ENCODE measurements at places on chromosomes 5 and 9. TPM values are rescaled to one million over a fixed set of nuclear protein-coding genes. Genes with fewer than 3 reads are reported as not detected.

The CTNND2 gene
- not detected for polyA plus RNA-seq

The KIAA1191 gene
- polyA plus RNA-seq: 43.1 TPM

The POLK gene
- polyA plus RNA-seq: 16.7 TPM

The HTR4 gene
- not detected for polyA plus RNA-seq

DNA sequence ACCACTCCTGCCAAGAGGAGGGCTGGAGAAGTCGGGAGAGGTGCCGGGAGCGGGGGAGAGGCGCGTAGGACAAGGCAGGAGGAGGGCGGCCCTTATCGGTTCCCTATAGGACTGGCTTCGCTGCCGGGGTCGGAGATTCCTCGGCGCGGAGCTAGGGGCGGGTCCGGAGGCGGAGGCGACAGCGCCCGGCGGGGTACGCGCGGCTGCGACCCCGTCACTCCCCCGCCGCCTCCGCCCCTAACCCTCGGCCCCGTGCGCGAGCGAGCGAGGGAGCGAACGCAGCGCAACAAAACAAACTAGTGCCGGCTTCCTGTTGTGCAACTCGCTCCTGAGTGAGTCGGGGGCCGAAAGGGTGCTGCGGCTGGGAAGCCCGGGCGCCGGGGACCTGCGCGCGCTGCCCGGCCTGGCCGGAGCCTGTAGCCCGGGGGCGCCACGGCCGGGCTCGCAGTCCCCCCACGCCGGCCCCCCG, 2.0 kb downstream of the GLIS3 start:
- peak; percentile 52 for DNase-seq

GRCh38 chr9:127557466-127557869, 54.6 kb upstream of the STXBP1 start:
- DNase-seq: no peak

DNA sequence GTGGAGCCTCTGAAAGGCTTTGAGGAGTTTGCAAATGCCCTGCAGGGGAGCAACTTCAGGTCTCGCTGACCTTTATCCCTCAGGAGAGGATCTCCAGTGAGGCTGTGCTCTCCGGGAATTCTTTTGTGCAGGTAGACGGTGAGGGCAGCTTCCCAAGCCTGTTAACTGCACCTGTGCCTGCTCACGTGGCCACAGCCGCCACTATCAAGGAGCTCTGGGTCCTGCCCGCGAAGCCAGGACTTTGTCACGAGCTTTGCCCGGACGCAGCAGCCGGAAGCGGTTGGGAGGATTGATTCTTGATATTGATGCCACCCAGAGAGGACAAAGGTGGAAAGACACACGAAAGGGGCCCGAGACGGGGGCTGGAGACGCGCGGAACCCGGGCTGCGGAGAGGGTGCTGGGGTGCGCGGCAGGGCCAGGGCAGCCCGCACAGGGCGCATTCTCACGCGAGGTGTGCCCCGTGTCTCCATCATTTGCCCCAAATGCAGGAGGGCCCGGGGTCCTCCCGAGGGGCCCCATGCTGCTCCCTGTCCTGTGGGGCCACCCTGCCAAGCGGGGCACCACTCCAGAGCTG, 18.2 kb downstream of the SLC9A3 start:
- DNase-seq: no peak

DNA sequence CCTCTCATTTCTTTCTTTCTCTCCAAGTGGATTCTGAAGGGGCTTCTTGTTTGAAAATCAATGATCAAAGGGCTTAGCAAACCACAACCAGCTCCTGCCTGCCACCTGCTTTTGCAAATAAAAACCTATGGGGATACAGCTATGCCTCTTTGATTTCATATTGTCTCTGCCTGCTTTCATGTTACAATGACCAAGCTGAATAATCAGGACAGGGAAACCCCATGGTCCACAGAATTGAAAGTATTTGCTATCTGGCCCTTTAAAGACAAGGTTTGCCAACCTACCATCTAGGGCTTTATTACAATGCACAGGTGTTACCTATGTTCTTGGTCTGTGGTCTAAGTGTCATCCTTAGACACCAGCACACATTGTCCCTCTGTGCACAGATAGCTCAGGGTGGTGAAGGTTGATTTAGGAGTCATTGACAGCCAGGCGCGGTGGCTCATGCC, 28.8 kb upstream of the PLIN2 start:
- peak; percentile 7 for DNase-seq

GRCh38 chr9:2125906-2126305, 110.8 kb downstream of the SMARCA2 start:
- DNase-seq: no peak

GRCh38 chr5:114297915-114298314, 64.0 kb upstream of the KCNN2 start:
- DNase-seq: no peak

- DNase-seq: no peak
Observed at GRCh38 chr9:76701441-76702039, 62.7 kb upstream of the PCA3 start.

DNA sequence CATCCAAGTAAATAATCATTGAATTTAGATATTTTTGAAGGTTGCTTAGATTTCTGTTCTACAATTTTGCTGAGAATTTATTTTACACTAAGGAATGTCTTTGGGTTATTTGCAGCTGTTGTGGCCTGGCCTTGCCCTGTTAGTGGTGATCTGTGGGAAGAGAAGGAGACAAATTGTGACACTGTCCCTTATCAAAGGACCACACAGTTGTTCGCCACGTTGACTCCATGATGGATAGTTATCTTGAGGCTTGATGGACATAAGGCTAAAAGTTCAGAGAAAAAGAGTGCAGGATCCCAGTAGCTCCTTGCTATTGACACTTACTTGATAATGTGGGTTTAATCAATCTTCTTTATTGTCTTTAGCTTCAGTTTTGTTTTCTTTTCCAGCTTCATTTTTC, 186.6 kb upstream of the MEF2C start:
- DNase-seq: no peak

DNA sequence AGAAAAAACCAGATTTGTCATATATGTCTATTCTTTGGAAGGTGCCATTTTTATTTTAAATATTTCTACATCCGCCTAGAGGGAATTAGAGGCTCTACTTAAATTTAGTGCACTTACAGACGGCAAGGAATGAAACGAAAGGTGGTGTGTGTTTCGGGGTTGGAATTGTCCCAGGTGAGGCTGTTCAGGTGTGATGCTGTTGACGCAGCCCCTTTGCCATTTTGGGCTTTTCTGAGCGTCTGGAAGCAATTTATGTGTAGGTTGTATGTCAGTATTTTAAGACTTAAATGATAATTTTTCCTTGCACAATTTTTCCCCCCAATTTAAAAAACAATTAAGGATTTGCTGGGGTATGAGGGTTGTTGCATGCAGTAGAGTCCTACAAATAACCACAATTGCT, 2.0 kb downstream of the TENT4A start:
- DNase-seq: no peak

DNA sequence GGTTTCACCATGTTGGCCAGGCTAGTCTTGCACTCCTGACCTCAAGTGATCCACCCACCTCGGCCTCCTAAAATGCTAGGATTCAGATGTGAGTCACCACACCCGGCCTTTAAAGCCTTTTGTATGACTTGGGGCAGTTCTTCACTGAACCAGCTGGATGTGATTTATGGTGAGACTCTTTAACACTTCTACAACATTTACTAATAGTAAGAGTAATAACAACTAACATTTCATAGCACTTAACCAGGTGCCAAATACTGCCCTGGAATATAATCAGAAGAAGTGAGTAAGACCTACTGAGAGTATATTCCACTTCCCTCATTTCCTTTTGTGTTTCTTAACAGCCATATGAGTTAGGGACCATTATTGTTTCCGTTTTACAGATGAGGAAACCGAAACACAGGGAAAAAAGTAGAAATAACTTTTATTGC, 10.0 kb downstream of the ZSWIM6 start:
- DNase-seq: no peak

- no peak for DNase-seq
Observed at GRCh38 chr5:114407783-114408182, 45.9 kb downstream of the KCNN2 start.

DNA sequence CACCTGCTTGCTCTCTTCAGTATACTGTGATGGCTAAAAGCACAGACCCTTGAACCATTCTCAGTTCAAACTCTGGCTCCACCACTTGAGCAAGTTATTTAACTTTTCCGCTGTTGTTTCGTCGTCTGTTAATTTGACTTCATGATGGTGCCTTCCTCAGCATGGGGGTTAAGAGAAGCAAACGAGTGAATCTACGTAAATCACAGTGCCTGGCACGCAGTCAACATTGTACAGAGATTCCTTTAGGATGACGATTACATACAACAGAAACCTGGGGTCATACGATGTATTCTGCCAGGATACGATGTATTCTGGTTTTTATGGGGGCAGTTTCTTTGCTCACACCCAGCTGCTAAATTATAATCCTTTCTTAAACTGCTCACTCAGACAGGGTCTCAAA, 515.6 kb downstream of the CCDC171 start:
- no peak for DNase-seq

All from naive thymus-derived CD4-positive, alpha-beta T cell (primary cell).